ENCODE measurements at places on chromosomes 5 and 9. TPM values are rescaled to one million over a fixed set of nuclear protein-coding genes. Genes with fewer than 3 reads are reported as not detected.

Gene CEP72
- total RNA-seq, result 23.6 TPM

GRCh38 chr5:42422656-42423280, 471 bp upstream of the GHR start:
- DNase-seq, result no peak

DNA sequence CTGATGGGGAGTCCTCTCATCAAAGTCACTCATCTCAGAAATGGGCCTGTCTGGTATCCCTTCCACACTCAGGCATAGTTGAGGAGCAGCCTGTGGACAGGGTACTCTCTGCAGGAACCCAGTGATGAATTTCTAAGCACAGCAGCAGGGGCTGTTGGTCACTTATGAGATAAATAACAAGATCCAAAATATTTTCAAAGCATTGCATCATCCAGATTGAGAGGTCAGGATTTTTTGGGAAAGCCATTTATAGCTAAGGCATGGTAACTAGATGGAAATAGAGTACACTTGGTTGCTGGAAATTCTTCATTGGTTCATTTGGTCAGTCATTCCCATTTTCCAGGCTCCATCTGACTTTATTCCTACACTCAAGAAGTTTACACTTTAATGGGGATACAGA, 246.8 kb upstream of the RAI14 start:
- no peak for DNase-seq

DNA sequence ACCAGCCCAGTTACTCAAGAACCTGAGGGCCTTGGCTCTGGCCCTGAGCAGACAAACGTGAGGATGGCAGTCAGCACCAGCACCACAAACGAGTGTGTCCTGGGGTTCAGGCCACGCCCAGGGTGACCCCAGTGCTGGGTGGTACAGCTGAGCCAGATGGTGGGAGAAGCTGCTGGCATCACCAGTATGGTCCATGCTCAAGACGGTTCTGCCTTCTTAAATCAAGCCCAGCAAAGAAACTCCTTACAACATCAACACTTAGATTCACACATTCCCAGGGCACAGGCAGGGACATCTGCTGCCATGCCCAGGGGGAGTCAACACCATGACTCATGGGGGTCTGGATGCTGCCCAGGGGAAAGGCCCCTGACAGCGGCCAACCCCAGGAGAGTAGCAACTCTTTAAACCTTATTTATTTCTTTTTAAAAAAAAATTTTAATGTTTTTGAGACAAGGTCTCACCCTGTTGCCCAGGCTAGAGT, 31.3 kb downstream of the IPPK start:
- DNase-seq, result no peak

- DNase-seq, result no peak
Observed at GRCh38 chr9:109789971-109790370, 10.0 kb downstream of the PALM2AKAP2 start.

DNA sequence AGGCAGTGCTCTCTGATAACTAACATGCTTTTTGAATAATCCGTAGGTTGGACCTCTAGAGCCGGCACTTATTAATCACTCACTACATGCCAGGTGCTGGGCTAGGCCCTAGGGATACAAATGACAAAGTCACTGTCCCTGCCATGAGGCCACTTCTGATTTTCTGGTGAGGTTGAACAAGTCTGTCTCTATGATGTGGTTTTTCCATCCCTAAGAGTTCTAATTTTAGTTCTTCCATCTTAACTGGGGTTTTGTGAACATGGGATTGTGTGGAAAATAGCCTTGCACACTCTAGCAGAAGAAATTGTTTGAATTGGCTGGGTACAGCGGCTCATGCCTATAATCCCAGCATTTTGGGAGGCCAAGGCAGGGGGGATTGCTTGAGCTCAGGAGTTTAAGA, 64.6 kb downstream of the IL31RA start:
- no peak for DNase-seq

- no peak for DNase-seq
Observed at GRCh38 chr9:77592476-77592875, 55.6 kb downstream of the GNA14 start.

DNA sequence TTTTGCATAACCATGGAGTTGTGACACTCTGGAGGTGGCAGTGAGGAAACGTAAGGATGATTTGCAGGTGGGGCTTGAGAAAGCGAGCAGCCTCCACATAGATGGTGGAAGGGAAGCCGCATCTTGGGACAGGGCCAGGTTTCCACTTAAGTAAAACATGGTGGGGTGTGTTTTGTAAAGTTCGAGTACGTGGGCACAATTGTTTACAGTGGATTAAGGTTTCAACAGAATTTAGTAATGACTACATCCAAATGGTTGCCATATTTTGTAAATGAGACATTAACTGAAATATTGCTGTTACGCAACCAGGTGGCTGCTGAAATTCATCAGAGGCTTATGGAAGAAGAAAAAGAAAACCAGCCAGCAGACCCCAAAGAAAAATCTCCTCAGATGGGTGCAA, 85.4 kb upstream of the IL7R start:
- peak; percentile 80 for DNase-seq

GRCh38 chr5:154850255-154851062, at the start of gene FAXDC2:
FAXDC2 (minus strand) TSS chr5:154850603; CDS start chr5:154838178, 12,425 bp downstream.
- no peak for DNase-seq

GRCh38 chr9:91220491-91221135, 141.1 kb downstream of the AUH start:
- no peak for DNase-seq
